ENCODE measurements at places on chromosomes 1 and 21.

- DNase-seq = no peak
Measured at GRCh38 chr1:120133228-120133927, 42.9 kb downstream of the SEC22B start.

- DNase-seq = no peak
Measured at GRCh38 chr1:199861020-199861795, 166.3 kb upstream of the NR5A2 start.

- DNase-seq = no peak
Measured at GRCh38 chr1:65147424-65148177, 402 bp upstream of the AK4 start.

GRCh38 chr21:34190576-34191321 is 117.4 kb downstream of the MRPS6 start:
- DNase-seq = no peak

DNA sequence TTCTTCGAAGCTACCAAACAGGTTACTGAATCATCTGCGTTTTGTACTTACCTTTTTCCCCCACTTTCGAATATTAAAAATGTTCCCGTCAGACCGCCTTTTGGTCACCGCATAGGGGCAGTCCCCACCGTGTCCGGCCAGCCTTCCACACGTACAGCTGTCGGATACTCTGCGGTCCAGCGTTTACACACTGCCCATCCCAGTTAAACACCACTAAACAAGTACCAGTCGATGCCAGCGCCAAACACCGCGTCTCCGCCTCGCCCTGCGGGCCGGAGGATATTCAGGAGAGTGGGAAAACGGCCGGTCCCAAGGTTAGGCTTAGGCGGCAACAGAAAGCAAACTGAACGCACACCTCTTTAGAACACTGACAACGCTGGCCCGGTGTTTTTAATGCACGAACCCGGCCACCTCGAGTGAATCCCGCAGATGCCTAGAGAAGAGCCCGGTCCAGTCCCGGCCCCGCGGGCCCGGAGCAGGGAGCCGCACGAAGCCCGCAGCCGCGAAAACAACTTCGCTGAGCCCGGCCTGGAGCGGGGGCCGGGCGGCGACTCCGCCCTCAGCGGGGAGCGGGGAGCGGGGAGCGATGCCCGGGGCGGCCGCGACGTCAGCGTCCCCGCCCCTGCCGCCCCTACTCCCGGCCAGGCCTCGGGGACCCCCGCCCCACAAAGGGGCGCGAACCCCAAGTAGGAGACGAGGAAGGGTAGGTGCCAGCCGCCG is 730 bp upstream of the PHF13 start:
- no peak for DNase-seq

DNA sequence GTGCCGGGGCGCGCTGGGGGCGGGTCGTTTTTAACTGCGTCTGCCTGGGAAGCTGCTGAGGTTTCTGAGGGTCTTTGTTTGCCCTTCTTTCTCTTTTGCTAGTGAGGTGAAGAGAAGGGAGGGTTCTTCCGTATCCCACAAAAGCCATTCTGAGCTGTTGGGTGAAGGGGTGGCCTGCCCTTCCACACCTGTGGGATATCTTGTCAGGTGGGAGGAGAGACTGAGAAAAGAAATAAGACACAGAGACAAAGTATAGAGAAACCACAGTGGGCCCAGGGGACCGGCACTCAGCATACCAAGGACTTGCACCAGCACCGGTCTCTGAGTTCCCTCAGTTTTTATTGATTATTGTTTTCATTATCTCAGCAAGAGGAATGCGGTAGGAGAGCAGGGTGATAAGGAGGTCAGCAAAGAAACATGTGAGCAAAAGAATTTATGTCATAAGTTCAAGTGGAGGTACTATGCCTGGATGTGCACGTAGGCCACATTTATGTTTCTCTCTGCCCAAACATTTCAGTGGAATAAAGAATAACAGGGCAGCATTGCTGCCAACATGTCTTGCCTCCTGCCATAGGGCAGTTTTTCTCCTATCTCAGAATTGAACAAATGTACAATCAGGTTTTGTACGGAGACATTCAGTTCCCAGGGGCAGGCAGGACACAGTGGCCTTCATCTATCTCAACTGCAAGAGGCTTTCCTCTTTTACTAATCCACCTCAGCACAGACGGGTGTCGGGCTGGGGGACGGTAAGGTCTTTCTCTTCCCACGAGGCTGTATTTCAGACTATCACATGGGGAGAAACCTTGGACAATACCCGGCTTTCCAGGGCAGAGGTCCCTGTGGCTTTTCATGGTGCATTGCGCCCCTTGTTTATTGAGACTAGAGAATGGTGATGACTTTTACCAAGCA is 972 bp downstream of the PGBD2 start:
- no peak for DNase-seq

GRCh38 chr1:21266119-21266774 is 24.0 kb downstream of the ECE1 start:
- DNase-seq = no peak

DNA sequence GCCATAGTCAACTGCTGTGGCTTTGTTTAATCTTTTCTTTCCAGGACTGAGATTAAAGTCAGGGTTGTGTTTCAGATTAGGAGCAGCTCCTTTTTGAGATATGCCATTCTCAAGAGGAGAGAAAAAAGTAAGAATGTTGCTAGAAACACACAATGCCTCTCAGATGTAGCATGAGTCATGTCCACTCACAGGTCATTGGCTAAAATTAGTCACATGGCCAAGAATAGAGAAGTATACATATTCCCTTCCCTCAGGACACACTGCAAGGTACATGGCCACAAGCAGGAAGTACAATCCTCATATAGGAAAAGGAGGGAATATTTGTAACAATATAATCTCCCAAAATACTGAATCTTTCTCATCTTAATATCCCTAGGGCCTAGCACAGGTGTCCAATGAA is 141.9 kb upstream of the PTBP2 start:
- no peak for DNase-seq

DNA sequence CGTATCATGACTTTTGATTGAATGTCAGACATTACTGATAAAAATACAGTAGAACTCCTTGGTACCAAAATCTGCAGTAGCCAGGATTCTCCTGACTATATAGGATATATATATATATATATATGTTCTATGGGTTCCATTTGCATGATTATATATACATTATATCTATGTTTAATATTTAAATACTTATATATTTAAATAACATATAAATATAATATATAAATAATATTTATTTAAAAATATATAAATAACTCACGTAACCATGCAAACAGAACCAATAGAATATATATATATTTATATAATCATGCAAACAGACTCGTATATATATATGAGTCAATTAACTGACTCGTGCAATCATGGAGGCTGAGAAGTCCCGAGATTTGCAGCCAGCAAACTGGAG is 278.8 kb upstream of the PLXNA2 start:
- DNase-seq = no peak

- DNase-seq = no peak
Measured at GRCh38 chr1:156371553-156372264, 2.7 kb downstream of the RHBG start.

DNA sequence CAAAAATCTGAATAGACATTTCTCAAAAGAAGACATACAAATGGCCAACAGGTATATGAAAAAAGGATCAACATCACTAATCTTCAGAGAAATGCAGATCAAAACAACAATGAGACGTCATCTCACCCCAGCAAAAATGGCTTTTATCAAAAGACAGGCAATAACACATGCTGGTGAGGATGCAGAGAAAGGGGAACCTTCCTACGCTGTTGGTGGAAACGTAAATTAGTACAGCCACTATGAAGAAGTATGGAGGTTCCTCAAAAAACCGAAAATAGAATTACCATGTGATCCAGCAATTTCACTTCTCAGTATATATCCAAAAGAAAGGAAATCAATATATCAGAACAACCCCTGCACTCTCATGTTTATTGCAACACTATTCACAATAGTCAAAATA is 65.1 kb upstream of the ATP1B1 start:
- no peak for DNase-seq

GRCh38 chr1:22494943-22495579 is 43.4 kb downstream of the ZBTB40 start:
- no peak for DNase-seq

- peak; percentile 59 for DNase-seq
Measured at GRCh38 chr1:207404849-207405525, 49.1 kb upstream of the CR2 start.

- no peak for DNase-seq
Measured at GRCh38 chr21:27803571-27803970, 836.7 kb upstream of the ADAMTS5 start.

DNA sequence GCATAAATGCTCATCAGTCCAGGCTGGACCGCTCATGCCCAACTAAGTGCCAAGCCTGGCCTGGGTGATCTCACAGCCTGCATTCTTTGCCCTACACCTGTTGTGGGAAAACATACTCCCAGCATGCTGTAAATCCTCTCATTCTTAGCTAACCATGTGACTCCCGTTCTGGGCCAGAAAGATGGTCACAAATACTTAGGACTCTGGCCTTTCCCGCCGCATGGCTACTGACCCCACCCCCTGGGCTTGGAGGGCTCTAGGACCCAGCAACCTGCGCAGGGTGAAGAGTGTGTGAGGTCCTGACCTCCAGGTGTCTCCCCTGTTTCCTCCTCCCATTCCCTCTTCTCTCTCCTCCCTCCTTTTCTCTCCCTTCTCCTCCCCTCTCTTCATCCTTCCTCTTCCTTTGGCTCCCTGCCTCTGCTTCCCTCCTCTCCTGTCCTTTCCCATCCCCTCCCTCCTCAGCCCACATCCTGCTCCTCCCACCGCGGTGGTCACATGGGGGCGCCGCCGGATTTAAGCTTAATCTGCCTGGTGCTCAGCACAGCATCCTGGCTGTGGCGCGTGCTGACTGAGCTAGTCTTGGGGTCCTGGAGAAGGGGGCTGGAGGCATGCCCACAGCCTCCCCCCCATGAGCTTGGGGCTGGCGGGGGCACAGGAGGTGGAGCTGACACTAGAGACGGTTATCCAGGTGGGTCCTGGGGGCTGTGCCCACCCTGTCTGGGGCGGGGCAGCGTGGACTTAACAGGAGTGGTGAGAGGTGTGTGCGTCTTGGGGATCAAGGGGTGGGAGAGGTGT is at the start of gene CROCC:
Gene CROCC (plus strand): TSS at position 541 of the 795 bp plus-strand sequence. CDS start 88 bp downstream, at position 629.
- no peak for DNase-seq

DNA sequence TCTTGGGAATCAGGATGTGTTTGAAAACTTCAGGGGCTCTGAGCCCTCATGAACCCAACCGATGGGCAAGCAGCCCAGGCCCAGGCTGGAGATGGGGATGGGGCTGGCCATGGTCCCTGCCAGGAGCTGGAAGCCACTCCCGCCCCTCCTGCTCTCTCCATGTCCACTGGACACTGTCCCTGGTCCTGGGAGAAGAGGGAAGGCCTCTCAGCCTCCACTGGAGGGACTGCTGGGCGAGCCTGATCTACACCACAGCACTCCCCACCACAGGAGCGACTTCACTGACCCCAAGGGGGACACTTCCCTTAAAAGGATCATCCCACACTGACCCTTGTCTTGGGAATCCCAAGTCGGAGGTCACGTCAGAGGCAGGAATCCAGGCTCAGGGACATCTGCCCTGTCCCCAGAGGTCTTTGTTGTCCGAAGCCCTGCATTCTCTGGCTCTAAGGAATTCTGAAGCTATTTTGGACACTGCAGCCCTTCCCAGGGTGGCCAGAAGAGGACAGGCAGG is 16.9 kb upstream of the COL18A1 start:
- no peak for DNase-seq

DNA sequence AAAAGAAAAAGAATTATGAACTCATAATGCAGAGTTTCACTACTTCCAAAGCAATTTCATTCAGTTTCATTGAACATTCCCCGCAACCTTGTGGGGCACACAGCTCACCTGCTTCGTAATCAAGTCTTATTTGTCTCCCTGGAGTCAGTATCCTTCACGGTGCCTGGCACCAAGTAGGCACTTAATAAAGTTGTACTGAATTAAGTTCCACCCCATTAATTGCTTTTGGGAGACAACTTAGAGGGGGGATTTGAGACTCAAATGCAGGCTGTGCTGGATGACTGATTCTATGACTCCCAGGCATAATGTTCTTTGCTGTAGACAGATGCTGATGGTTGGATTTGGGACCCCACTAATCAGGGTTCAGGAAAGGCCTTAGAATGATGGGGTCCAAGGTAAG is 6.5 kb upstream of the ID3 start:
- no peak for DNase-seq

DNA sequence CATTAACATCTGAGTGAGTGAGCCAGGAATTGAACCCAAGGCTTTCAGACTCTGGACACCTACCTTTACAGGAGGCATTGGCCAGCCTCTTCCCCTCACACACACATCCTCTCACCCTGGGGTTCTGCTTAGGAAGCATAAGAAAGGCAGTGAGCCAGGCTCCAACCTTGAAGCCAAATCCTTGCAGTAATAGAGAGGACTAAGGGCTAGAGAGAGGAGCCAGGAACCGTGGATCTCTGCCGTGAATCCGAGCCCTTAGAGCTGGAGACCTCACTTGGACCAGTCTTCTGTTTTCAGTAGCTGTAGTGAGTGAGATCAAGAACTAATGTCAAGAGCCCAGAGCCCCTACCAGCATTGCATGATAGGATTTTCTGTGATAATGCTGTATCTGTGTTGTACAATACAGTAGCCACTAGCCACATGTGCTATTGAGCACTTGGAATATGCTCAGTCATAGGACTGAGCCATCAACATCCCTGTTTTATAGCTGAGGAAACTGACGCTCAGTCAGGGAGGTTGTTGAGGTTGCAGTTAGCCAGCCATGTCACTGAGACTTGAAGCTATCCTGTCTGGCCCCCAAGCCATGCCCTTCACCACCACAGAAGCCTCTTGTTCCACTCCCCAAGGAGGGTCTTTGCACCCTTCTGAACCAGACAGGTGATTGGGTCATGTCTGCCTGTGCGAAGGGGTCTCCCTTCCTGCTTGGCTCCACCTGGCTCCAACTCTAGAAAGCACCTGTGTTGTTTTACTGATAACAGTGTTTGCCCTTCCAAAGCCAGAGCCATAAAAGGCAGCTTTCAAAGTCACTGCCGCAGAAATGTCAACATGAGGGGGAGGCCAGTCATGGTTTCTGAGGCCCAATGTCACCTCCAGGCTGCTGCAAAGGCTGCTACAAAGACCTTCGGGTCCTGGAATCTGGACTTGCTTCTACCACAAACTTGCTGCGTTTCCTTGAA is 101.1 kb upstream of the JUN start:
- DNase-seq = no peak

DNA sequence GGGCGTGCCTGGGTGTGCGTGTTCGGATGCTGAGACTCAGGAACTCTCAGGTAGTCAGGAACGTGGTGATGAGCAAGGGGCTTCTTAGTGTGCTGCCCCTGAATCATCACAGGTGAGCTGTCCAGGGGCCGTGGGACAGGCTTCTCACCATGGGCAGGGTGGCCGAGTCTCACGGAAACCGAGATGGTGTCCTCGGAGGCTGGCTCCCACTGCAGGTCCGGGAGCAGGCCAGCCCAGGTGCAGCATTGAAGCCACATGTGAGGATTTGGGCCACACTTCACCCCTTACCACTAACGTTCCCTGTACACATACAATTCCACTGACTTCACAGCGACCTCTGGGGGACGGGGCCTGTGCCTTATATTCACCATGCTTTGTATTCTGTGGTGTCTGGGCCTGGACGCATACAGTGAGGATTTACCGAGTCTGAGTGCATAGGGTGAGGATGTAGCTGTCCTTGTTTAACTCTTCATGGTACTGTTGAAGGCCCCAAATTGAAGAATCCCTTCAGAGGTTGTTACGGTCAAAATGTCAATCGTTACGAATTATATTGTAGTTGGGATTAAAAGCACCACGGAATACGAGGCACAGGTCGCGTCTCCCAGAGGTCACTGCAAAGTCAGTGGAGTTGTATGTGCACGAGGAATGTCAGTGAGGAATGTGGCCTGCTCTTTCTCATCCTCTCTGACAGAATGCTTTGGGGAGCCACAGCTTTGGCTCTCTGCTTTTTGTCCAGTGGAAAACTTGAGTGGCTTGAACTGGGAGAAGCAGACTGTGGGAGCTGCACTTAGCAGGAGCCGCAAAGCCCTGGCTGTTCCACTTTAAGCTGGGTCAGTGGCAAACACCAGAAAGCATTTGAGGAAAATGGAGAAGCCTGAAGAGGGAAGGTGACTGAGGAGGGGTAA is 95.3 kb downstream of the MTR start:
- DNase-seq = no peak

Data from AG09309 (cell line).